GM12865 (cell line): ENCODE measurements at places on chromosomes 3 and 15.
A peak's percentile ranks its signal among the peaks of the same experiment; 100 is the strongest.

GRCh38 chr3:27022096-27022761 is 347.0 kb downstream of the NEK10 start:
- DNase-seq = no peak

DNA sequence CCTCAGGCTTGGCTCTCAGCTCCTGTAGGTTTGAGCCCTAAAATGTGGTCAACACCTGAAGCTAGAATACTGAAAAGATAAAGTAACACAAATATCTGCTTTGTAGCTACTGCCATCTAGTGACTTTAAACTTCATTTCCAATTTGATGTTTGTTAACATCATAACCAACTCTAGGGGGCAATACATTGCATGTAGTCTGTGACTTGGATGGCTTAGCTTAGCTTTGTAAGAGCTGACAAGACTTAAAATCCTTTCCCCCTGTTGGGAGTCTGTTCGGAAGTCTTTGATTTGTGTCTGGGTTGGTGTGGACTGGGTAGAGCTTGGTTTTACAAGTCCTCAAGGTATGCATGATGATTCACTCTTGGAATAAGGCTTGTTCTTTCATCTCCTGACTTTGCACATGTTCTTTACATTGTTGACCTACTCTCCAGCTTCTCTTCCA is 51.7 kb downstream of the SCN11A start:
- peak; percentile 62 for DNase-seq

DNA sequence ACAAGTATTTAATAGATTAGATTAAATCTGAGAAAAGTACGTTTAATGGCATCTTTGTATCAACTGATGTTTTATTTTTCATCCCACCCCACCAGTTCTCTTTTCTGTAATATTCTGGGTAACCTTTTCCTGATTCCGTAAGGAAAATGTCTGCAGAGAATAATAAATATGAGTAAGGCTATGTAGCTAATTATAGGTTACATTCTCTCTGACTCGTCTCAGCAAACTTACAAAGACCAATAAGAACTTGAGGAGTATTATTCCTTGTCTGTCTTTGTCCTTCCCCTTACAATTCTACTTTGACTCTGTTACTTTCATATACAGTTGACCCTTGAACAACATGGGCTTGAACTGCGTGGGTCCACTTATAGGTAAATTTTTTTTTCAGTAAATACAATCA is 12.1 kb downstream of the SNAP23 start:
- no peak for DNase-seq

DNA sequence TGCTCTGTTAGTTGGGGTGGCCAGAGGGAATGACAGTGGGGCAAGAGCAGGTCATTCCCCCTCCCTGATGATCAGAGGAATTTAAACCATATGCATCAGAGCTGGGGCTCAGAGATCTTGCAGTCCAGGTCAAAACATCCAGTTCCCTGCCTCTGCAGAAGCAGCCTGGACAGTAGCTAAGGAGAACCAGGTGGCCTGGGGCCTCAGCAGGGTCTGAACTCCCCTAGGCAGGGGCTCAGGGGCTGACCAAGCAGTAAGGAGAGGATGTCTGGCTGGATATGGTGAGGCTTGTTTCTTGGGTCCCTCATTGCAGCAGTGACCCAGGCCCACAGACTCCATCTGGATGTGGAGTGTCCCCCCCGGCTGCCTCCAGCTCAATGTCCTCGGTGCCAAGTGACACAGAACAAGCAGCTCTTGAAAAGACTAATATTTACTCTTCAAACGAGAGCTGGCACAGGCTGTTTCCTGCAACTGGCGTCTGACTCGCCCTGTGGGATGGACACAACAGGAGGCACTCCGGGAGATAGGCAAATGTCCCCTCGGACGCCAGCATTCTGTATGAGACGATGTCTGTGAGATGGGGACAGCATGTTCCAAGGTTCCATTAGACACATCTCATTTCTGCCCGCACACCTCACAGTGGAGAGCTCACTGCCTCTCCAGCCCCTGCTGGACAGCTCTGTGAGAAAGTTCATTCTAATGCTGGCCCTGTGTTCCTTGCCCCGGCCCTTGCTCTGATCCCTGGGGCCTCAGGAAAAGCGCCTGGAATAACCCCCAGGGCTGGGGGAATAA is 37.1 kb downstream of the SEC22C start:
- DNase-seq = no peak

DNA sequence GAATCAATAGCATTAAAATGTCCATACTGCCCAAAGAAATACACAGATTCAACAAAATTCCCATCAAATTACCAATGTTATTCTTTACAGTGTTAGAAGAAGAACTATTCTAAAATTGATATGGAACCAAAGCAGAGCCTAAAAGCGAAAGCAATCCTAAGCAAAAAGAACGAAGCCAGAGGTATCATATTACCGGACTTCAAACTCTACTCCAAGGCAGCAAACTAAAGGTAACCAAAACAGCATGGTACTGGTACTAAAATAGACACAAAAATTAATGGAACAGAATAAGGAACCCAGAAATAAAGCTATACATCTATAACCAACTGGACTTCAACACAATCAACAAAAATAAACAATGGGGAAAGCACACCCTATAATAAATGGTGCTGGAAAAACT is 167.5 kb downstream of the ADAMTS9 start:
- no peak for DNase-seq

- DNase-seq = peak; percentile 24
These were observed 609 bp downstream of the RNF13 start for GRCh38 chr3:149813367-149814281.

DNA sequence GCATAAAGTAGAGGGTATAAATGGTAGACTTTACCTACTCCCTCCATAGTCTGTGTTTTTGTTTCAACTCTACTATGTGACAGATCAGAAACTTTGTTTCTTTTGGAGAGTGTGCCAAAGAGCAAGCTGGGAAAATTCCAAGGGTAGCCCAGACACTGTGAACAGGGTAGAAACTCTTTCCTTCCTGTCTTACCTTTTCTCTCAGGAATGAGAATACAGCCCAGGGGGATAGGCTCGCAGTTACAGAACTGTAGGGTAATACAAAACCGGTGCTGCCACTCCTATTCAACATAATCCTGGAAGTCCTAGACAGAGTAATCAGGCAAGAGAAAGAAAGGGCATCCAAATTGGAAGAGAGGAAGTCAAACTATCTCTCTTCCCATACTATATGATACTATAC is 256.3 kb downstream of the CPNE4 start:
- no peak for DNase-seq

- DNase-seq = peak; percentile 14
These were observed 59.6 kb upstream of the LMCD1 start for GRCh38 chr3:8441969-8442559.

GRCh38 chr3:129211345-129211744 is 27.6 kb upstream of the CNBP start:
- no peak for DNase-seq

- DNase-seq = peak; percentile 64
These were observed 15.0 kb upstream of the ZBED2 start for GRCh38 chr3:111610189-111610588.
